ENCODE measurements at places on chromosomes 1 and 21.
A peak's percentile ranks its signal among the peaks of the same experiment; 100 is the strongest.

- DNase-seq = no peak
Observed at GRCh38 chr1:29860056-29860455, 623.7 kb downstream of the PTPRU start.

- DNase-seq = no peak
Observed at GRCh38 chr1:164101802-164102201, 457.2 kb upstream of the PBX1 start.

DNA sequence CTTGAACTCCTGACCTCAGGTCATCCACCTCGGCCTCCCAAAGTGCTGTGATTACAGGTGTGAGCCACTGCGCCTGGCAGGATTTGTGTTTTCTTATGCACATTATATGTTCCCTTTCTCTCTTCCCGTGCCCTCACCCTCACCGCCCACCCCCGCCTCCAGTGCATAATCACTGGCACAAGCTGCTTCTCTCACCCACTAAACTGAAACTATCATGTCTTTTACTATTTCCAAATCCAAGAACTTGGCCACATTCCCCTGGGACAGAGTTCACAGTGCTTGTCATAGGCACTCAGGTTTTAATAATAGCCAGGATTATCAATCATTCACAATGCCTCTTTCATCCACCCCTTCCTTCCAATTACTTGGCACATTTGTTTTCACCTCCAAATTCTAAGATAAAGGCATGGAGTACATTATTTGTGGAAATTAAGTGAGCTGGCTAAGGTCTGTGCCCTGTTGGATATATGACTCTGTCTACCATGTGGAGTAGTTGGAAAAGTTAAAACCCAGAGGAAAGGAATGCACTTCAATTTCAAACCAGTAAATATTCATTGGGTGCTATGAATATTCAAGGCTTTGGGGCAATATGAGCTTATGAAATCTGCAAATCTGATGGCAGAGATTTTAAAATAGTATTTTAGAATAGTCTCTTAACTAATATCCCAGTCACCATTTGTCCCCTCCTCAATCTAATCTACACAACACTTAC lies 17.6 kb upstream of the MAPKAPK2 start:
- DNase-seq = no peak

DNA sequence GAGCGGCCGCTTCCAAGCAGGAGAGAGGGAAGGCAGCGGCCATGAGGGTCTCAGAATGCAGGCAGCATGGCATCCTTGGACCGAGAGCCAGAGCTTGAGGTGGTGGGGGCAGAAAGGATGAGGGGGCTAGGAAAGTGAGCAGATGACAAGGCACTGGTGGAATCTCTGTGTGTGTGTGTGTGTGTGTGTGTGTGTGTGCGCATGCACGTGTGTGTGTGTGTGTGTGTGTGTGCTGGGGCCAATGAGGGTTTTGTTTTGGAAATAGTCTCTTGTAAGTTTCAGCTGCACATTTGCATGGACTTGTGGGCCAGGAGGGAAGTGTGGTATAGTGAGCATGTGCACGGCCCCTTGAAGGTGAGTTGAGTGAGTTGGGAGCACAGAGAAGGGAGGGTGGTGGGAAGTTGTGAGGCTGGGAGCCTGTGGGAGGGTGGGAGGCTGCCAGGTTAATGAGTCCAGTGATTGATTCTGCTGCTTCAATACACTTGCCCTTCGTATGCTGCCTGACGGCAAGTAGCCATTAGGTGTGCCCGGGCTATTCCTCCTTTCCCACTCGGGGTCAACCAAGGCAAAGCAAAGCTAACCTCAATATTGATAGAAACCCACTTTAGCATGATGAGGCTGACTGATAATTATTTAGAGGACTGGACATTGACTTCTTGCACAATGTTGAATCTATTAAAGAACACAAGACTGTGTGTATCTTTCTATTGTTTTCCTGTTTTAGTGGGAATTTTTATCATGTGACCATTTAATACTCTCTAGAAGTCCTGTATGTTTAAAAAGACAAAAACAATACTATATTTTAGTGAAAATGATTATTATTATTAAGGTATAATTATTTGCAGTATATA lies 80.3 kb downstream of the PROX1 start:
- no peak for DNase-seq

GRCh38 chr1:154813300-154813816 lies 56.7 kb downstream of the KCNN3 start:
- DNase-seq = no peak

GRCh38 chr1:6967431-6968111 lies 182.3 kb downstream of the CAMTA1 start:
- DNase-seq = no peak

DNA sequence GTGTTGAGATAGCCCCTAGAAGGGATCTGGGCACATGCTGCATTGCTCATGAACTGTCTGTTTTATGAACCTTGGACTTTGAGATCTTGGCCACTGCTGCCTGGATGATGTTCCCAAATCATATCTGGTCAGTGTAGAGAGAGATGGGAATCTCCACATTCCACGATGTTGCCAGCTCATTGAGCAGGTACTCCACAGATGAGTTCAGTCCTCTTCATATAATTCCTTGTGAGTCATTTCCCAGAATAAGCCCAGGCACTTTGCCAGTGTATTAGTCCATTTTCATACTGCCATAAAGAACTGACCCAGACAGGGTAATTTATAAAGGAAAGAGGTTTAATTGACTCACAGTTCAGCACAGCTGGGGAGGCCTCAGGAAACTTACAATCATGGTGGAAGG lies 254.0 kb upstream of the RUNX1 start:
- no peak for DNase-seq

GRCh38 chr1:202085682-202086373 lies 36.9 kb upstream of the GPR37L1 start:
- no peak for DNase-seq

DNA sequence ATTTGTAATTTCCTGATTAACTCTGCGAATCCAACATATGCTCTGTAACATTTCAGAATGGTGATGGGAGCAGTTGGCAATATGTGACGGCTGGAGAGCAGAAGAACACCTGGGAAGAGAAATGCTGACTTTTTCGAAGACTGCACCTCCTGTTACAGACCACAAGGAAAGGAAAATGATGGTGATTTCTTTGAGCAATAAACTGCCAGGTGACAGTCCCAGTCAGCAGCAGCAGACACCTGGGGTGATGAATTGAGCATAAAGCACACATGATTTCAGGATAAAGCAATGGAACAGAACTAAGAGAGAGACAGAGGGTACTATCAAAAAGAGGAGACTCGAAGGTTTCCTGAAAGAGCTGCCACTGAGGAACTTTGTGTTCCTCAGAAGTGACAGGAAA lies 528.6 kb downstream of the NEGR1 start:
- no peak for DNase-seq

GRCh38 chr1:85091671-85092280 lies 43.5 kb upstream of the MCOLN3 start:
- DNase-seq = peak; percentile 23

DNA sequence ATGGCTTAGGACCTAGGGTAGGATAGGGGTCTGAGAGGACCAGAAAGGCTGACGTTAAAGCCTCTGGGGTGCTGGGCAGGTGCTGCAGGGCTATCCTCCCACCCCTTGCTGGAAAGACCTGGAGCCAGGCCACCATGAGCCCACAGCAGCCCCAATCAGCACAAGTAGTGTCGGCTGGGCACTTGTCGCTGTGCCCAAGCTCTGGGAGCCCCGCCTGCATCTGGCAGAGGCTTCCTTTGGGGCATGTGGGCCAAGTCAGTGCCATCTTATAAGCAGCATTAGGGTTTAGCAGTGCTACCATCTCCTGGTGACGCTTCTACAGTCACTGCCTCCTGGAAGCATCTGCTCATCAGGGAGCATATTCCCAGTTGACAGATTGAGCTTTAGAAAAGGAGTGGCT lies 31.3 kb downstream of the MAN1C1 start:
- no peak for DNase-seq

DNA sequence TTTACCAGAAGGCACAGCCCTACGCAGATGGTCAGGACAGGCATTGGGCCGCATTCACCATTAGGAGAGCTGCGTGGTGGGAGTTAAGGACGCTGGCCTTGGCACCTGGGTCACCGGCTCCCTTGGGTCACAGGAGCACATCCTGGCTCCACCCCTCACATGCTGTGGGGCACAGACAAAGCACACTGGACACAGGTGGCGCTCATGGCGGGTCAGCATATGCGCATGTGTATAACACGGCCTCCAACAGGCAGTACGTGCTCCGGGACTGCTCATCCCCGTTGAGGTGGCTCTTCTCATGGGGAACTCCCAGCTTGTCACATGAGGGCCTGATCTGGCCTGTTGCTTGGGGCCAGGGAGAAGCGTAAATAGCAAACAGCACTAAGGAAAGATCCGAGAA lies 25.0 kb downstream of the PGBD5 start:
- DNase-seq = no peak

DNA sequence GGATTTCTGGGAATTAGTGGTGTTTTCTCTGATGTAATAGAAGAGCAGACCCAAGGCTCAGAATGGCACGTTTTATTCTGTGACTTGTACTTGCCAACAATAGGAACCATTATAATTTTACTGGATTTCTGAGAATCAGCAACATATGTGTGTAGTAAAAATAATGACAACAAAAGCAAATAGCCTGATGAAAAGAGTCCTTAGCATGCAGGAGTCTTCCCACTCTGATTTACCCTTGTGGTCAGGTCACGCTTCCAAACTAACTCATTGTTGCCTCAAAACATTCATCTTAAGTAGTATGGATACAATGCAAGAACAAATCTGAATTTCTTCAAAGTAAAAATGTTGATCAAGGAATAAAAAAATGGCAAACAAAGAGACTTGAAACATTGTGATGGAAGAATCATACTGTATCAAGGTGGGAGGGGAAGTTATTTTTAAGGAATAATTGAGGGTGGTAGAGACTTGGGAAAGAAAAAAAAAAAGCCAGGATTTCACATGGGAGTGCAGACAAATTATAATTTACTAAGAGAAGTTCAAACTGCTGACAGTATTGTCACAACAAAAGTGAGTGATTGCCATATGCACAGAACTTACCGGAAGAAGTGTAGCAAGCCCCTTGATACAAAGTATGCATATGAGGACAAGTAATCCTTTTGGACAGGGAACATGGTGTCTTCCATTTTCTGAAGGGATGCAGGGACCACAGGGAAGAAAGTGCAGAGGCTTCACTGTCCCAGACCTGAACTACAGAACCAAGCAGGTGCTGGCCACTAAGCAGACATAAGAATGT lies 31.2 kb upstream of the RGL1 start:
- DNase-seq = no peak

- peak; percentile 77 for DNase-seq
Observed at GRCh38 chr21:32726839-32727686, 750 bp downstream of the SYNJ1 start.

GRCh38 chr1:1033009-1033587 lies 13.2 kb downstream of the AGRN start:
- peak; percentile 94 for DNase-seq

DNA sequence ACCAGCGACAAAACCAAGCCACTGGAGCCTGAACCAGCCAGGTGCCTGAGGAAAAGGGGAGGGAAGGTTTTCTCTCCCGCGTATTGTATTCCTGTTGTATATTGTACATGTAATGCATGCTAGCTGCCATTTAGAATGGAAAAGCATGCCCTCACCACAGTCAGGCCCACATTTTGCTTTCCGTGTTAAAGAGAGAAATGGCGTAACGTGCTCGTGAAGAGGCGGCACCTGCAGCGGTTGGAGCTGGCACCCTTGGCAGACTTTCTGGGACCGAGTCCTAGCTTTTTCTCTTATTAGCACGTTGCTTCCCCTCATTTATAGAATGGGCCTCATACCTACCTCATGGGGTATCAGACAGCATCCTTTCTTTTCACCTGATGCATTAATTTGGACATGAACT lies 135.3 kb upstream of the IRF2BP2 start:
- DNase-seq = no peak

DNA sequence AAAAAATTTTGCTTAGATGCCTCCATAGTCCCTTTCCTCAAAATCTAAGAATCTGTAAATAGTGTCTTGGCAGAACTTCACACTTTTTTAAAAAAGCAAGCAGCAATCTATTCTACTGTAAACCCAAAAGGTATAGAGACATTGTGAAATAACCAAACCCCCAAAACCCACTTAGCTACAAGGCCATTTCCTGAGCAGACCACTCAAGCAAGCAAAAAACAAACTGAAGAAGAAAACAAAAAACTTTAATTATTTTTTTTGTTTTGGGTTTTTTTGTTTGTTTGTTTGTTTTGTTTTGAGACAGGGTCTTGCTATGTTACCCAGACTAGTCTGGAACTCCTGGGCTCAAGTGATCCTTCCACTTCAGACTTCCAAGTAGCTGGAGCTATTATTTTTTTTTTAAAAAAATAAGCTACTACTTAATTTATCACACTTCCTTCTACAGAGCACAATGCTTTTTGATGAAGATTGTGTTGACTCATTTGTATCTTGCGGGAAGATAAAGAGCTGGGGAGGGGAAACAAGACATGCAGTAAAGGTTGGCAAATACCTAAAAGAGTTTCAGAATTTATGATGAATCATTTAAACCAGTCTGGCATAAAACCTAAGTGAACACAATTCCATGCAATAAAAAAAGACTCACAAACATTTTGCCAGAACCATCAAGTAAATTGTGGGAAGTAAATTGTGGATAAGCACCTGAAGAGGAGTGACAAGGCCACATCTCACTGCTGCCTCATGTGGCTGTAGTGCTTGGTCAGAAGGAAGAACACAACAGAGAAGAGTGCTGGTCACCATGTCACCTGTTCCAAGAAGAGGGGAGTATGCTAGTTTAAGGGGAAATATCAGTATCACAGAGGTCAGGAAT lies 2.7 kb upstream of the PTPN22 start:
- peak; percentile 91 for DNase-seq

DNA sequence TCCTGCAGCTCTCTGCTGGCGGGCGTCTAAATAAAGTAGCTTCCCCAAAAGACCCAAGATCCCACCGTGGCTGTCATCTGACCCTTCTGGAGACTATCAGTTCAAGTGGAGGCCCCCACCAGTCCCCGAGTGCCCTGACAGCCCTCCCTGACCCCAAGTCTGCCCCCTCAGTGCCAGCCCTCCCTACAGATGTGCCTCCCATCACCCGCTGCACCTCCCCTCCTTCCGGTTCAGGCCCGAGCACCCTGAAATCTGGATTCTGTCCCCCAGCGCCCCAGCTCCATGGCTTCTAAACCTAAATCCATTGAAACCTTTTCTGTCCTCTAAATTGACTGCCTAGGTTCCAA lies 595 bp downstream of the IL10RB start:
- no peak for DNase-seq

GRCh38 chr1:1281533-1282321 lies 1.5 kb downstream of the SCNN1D start:
- DNase-seq = no peak

- DNase-seq = peak; percentile 25
Observed at GRCh38 chr1:12147201-12147701, 19.5 kb upstream of the TNFRSF1B start.

GRCh38 chr1:98659879-98660278 lies 1.6 kb upstream of the SNX7 start:
- DNase-seq = no peak

DNA sequence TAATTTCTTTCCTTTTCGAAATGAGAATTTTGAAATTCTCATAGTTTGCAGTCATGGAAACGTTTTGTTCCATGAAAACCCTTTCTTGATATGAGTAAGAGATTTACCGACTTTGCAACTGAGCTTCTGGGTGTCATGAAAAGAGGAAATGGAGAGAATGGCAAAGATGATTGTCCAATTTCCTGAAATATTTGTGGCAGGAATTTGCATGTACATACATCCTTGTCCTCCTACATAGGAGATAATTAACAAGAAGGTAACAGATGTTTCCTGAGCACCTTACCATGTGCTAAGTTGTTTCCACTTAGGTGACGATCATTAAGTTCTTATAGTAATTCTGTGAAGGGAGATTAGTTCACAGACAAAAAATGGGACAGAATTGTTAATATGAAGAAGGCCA lies 170.7 kb downstream of the NEGR1 start:
- DNase-seq = peak; percentile 9

Data from OCI-M1 (cell line).